ENCODE measurements at places on chromosomes 3 and 15. TPM values are rescaled to one million over a fixed set of nuclear protein-coding genes. Genes with fewer than 3 reads are reported as not detected.
A peak's percentile ranks its signal among the peaks of the same experiment; 100 is the strongest.

Gene IL16
- 0.18 TPM for total RNA-seq

Gene TUSC7
- not detected for total RNA-seq

Gene STRA6
- not detected for total RNA-seq

Gene LCTL
- total RNA-seq, result 8.9 TPM

Gene PBRM1
- 72.6 TPM for total RNA-seq

DNA sequence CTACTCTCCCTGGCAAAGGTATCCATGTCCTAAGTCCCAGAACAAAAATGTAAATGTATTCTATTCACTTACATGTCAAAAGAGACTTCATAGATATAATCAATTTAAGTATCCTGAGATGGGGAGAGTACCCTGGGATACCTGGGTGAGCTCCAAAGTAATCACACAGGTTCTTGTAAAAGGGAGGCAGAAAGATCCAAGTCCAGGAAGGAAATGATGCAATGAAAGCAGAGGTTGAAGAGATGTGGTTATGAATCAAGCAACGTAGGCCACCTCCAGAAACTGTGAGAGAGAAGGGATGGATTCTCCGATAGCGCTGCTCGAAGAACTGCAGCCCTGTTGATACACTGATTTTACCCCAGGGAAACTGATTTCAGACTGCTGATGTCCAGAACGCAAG, 93.9 kb upstream of the VGLL3 start:
- peaks cover 2% of the 10 kb centered on the region for H3K4me1 ChIP-seq
- no peak overlapping the region for H3K4me3 ChIP-seq
- H3K27ac ChIP-seq, result no peak overlapping the region
- H3K27me3 ChIP-seq, result no peaks in the 10 kb centered on the region
- H3K36me3 ChIP-seq, result no peaks in the 10 kb centered on the region
- peak; percentile 5 for DNase-seq

GRCh38 chr15:56286213-56286612, 42.5 kb upstream of the RFX7 start:
- no peaks in the 10 kb centered on the region for H3K36me3 ChIP-seq
- H3K27me3 ChIP-seq, result no peaks in the 10 kb centered on the region
- no peak for DNase-seq
- no peak overlapping the region for H3K27ac ChIP-seq
- H3K4me1 ChIP-seq, result no peaks in the 10 kb centered on the region

- no peaks in the 10 kb centered on the region for H3K4me1 ChIP-seq
- H3K27ac ChIP-seq, result no peak overlapping the region
- H3K27me3 ChIP-seq, result no peaks in the 10 kb centered on the region
- H3K4me3 ChIP-seq, result no peak overlapping the region
- no peak for DNase-seq
Observed at GRCh38 chr3:86653661-86654205, 337.2 kb downstream of the VGLL3 start.

- peaks cover 58% of the 10 kb centered on the region for H3K36me3 ChIP-seq
- H3K27me3 ChIP-seq, result no peaks in the 10 kb centered on the region
- H3K4me1 ChIP-seq, result no peaks in the 10 kb centered on the region
- DNase-seq, result peak; percentile 3
Observed at GRCh38 chr3:51642462-51642861, 28.6 kb upstream of the TEX264 start.

DNA sequence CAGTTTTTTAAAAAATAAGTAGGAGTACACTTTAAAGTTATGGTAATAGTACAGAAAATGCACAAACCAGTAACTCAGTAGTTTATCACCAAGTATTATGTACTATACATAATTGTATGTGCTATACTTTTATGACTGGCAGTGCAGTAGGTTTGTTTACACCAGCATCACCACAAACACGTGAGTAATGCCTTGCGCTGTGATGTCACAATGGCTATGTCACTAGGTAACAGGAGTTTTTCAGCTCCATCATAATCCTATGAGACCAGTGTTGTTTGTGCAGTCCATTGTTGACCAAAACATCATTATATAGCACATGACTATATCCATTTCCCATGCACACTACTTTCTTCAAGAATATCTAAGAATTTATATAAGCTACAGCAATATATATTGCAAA, 68.4 kb upstream of the TSPAN3 start:
- no peak for DNase-seq
- no peak overlapping the region for H3K27ac ChIP-seq
- no peak overlapping the region for H3K4me3 ChIP-seq
- no peaks in the 10 kb centered on the region for H3K27me3 ChIP-seq
- H3K4me1 ChIP-seq, result peaks cover 11% of the 10 kb centered on the region

DNA sequence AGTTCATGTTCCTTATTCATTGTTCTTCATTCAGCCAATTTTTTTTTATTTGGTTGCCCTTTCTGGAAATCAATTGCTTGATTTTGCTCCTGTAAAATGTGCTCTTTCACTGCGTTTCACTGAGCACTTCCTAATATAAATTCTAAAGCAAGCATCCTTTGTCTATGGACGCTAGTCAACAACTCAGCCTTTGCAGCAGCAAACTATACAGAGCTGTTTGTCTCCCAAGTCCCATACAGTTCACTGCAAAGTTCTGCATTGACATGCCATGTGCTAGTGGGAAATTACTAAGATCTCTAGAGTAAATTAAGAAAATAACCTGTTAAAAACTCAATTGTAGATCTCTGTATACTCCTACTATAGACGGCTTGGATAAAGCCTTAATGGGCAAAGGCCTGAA, 130.1 kb upstream of the BHLHE40 start:
- H3K4me1 ChIP-seq, result no peaks in the 10 kb centered on the region
- H3K36me3 ChIP-seq, result no peaks in the 10 kb centered on the region
- no peak for DNase-seq
- H3K27ac ChIP-seq, result no peak overlapping the region
- H3K27me3 ChIP-seq, result no peaks in the 10 kb centered on the region

- peaks cover 22% of the 10 kb centered on the region for H3K36me3 ChIP-seq
- H3K4me1 ChIP-seq, result peaks cover 14% of the 10 kb centered on the region
- peak; percentile 92 for DNase-seq
- peak overlapping the region; percentile 88 for H3K27ac ChIP-seq
- H3K4me3 ChIP-seq, result no peak overlapping the region
- peaks cover 14% of the 10 kb centered on the region for H3K27me3 ChIP-seq
Observed at GRCh38 chr3:113287111-113287802, 75.9 kb downstream of the BOC start.

DNA sequence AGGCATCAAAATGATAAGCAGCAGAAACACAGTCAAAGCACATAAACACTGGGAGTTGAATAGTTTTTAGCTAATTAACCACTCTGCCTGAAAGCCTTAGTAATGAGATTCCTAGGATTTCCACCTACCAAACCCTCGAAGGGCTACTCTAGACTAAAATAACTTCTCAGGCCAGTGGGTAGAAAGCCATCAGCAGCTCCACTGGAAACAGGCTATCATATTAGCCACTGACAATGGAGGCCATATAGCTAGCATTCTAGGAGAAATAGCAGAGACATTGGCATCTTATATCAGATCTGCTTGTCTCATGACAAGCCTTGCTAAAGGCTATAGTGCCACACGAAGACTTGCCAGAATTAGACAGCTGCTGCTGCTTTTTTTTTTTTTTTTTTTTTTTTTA, 4.5 kb upstream of the CAPN3 start:
- no peak for DNase-seq
- H3K27ac ChIP-seq, result no peak overlapping the region
- H3K4me3 ChIP-seq, result no peak overlapping the region
- H3K27me3 ChIP-seq, result no peaks in the 10 kb centered on the region
- peaks cover 4% of the 10 kb centered on the region for H3K36me3 ChIP-seq

DNA sequence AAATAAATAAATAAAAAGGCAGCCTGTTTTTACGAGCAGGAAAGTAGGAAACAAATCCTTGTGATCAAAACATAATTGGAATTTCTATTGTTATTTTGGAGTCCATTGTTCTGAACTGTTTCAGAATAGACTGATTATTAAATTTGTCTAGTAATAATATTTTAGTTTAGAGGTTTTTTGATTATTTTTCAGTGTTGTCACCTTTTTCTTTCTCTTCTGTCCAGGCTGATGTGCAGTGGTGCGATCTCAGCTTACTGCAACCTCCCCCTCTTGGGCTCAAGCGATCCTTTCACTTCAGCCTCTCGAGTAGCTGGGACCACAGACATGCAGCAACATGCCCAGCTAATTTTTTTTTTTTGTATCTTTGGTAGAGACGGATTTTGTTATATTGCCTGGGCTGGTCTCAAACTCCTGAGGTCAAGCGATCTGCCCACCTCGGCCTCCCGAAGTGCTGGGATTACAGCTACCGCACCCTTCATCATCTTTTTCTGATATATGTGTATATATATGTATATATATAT, 38.0 kb downstream of the KAT2B start:
- H3K4me1 ChIP-seq, result no peaks in the 10 kb centered on the region
- no peak overlapping the region for H3K27ac ChIP-seq
- H3K36me3 ChIP-seq, result no peaks in the 10 kb centered on the region
- DNase-seq, result no peak
- H3K4me3 ChIP-seq, result no peak overlapping the region

GRCh38 chr15:98715890-98716443, 67.6 kb downstream of the IGF1R start:
- H3K27ac ChIP-seq, result no peak overlapping the region
- H3K36me3 ChIP-seq, result peaks cover 11% of the 10 kb centered on the region
- H3K4me1 ChIP-seq, result peaks cover 34% of the 10 kb centered on the region
- H3K4me3 ChIP-seq, result no peak overlapping the region
